ENCODE measurements at places on chromosomes 1 and 21.

DNA sequence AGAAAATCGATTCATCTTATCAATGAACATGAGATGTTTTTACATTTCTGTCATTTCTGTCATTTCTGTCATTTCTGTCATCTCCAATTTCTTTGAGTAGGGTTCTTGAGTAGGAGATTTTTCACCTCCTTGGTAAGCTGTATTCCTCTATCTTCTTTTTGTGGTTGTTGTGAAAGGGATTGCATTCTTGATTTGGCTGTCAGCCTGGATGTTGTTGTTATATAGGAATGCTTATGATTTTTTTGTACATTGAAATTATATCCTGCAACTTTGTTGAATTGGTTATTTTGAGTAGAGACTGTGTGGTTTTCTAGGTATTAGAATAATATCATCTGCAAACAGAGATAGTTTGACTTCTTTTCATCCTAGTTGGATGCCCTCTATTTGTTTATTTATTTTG lies 1233.7 kb downstream of the PLA2G4A start:
- DNase-seq: no peak

DNA sequence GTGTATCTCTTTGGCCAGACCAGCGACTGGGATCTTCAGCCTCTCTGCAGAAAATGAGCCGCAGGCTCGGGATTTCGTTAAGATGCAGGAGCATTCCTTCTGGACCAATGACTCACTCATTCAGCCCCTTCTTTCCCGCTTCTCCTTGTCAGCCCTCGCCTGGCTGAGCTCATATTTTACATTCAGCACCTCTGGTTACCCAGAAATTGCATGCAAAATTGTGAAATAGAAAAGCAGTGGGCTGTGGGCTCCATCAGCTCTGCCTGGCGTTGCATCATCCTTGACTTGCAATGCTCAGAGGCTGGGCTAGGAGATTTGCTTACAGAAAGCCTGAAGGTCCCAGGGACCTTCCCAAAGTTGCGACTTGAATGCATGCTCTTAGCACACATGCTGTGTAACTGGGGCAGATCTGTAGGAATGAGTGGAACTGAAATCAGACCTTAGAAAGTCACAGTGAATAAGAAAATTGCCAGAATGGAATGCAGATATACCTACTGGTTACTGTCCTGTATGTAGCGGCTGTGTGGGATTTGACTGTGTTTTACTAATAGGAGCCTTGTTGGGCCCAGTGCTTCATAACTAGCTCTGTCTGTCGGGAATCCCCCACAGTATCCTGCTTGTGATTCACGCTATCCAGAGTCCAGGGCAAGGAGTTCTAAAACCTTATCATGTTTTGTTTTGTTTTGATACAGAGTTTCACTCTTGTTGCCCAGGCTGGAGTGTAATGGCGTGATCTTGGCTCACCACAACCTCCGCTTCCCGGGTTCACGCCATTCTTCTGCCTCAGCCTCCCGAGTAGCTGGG lies 444.8 kb downstream of the KIF26B start:
- no peak for DNase-seq

- no peak for DNase-seq
Observed at GRCh38 chr1:54107131-54107530, 45.7 kb downstream of the CDCP2 start.

- DNase-seq: no peak
Observed at GRCh38 chr21:25867061-25867460, 132.3 kb downstream of the GABPA start.

DNA sequence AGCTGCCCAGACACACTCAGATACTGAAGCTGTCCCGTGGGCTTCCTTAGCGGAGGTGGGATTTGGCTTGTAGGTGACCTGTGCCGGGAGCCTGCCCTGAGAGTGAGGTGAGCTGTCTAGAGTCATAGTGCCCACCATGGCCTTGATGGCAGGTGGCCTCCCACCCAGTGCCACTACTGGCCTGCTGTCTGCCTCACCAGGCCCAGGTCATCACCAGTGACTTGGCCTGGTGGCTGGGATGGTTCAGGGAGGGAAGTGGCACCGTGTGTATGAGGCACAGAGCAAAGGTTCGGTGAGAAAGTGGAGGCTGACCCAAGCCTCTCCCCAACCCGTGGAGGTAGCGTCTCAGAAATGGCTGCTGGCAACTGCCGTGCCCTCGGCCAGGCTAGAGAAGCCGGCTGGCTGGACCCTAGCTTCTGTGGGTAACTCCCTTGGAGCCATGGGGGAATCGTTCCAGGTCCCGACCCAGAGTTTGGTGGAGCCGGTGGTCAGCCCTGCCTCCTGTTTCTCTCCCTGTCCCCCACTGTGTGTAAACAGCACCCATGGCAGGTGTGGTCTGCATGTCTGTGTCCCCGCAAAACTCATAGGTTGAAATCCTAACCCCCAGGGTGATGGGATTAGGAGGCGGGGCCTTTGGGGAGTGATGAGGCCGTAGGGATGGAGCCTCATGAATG lies 155.4 kb upstream of the C1orf174 start:
- DNase-seq: no peak

GRCh38 chr1:3992103-3992556 lies 92.1 kb upstream of the C1orf174 start:
- DNase-seq: no peak

- peak; percentile 12 for DNase-seq
Observed at GRCh38 chr21:44366586-44367211, 13.3 kb downstream of the TRPM2 start.

DNA sequence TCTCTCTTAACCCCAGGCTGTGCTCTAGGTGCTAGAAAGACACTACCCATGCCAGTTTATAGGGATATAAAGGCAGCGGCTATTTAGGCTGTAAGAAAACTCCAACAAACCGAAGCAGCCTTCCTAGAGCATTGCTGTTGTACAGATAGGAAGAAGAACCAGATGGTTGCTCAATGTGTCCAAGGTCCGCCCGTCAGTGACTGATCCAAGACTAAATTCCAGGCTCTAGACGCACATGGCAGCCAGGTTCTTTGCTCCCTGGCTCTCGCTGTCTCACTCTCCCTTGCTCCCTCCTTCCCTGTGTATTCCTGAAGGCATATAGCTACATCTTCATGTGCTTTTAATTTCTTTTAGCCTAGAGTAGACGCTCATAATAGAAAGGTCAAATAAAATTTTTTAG lies 303.4 kb downstream of the KIF26B start:
- no peak for DNase-seq
